WTC11 (cell line): ENCODE measurements at places on chromosomes 16 and 17. TPM values are rescaled to one million over a fixed set of nuclear protein-coding genes. Genes with fewer than 3 reads are reported as not detected.
A peak's percentile ranks its signal among the peaks of the same experiment; 100 is the strongest.

- H3K36me3 ChIP-seq: no peaks in the 10 kb centered on the region
- peak overlapping the region; percentile 41 for H3K4me3 ChIP-seq
- H3K4me1 ChIP-seq: peaks cover 6% of the 10 kb centered on the region; the same call in 1 of the 2 replicates
- peak; percentile 57 for DNase-seq
- H3K27me3 ChIP-seq: no peaks in the 10 kb centered on the region
Observed at GRCh38 chr17:8300627-8301242, 5.5 kb upstream of the SLC25A35 start.

The E2F4 gene
- 75.6 to 85.0 TPM (median 75.8 TPM) in 3 replicates for total RNA-seq

- H3K4me3 ChIP-seq: no peak overlapping the region
- H3K27me3 ChIP-seq: no peaks in the 10 kb centered on the region
- no peaks in the 10 kb centered on the region for H3K4me1 ChIP-seq
Observed at GRCh38 chr17:45640141-45640850, 143.8 kb upstream of the CRHR1 start.

DNA sequence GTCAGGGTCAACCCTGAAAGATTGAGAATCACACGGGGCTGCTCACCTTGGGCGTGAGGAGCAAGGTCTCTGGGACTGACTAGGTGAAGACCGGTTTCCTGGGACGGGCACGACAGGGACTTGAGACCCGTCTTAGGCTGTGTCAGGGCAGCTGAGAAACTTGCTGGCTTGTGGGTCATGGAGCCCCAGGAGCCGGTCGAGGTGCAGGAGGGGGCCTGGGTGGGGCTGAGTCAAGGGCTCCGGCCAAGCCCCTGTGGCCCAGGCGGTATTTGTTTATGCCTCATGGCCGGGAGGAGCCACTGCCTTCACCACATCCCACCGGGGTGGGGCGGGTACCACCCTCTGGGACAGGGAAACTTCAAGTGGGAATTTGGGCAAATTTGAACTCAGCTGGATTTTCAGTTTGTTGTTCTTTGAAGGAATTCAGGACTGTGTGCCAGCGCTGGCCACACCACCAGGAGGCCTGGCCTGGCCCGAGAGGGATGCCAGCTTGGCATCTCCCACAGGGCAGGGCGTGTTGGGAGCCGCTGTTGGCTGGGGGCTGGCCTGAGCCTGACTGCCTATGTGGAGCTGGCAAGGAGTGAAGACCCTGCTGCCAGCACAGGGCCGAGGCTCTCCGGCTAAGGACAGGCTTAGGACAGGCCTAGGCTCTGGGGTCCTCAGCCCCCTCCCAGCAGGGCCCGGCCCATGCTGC is 116.1 kb downstream of the METRNL start:
- no peak overlapping the region for H3K27ac ChIP-seq
- H3K27me3 ChIP-seq: no peaks in the 10 kb centered on the region; the same call in 1 of the 2 replicates
- H3K36me3 ChIP-seq: peaks cover 6% of the 10 kb centered on the region; the same call in 1 of the 2 replicates

DNA sequence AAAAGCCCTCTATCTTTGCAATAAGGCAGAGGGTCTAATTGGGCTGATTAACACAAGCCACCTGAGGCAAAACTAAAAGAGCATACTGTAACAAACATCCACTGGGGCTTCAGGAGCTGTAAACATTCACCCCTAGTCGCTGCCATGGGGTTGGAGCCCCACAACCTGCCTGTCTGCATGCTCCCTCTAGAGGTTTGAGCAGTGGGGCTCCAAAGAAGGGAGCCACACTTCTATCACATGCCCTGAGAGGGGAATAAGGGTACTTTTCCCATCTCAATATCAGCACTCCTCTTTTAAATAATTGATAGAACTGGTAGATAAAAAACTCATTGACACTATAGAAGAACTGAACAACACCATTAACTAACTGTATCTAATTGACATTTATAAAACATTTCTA is 130.1 kb upstream of the COX10 start:
- no peaks in the 10 kb centered on the region for H3K4me1 ChIP-seq
- H3K27ac ChIP-seq: no peak overlapping the region
- peak; percentile 26 for DNase-seq

- no peaks in the 10 kb centered on the region for H3K27me3 ChIP-seq
- H3K4me3 ChIP-seq: no peak overlapping the region
- H3K36me3 ChIP-seq: peaks cover 31% of the 10 kb centered on the region
- no peak for DNase-seq
- peak overlapping the region; percentile 75; the same call in 1 of the 2 replicates for H3K27ac ChIP-seq
Observed at GRCh38 chr17:80287806-80288567, 27.3 kb downstream of the RNF213 start.

The INCA1 gene
- 0.61 to 1.1 TPM (median 1.1 TPM) in 3 replicates for total RNA-seq
